Occipital lobe (tissue), 3 donors: ENCODE measurements at places on chromosomes 2 and 18. TPM values are rescaled to one million over a fixed set of nuclear protein-coding genes. Genes with fewer than 3 reads are reported as not detected.

IL1R2 gene
- total RNA-seq, result not detected

DNA sequence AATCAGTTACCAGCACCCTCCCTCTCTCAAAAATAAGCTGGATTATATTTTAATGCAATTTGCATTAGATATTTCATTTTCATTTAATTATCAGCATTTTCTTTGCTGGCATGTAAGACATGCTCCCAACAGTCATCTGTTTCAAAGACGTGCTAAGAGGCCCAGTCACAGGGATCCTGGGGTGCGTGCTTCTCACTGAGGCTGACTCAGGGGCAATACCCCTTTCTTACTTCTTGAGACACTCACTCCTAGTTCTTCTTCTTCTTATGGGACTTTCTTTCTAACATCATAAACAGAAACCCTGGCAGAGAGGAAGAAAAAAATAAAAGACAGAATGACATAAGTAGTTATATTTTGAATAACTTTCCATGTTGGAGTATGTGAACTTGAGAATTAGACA lies 372.1 kb upstream of the MEX3C start:
- no peak for DNase-seq

CRYGD gene
- 1.7 TPM for total RNA-seq

DNA sequence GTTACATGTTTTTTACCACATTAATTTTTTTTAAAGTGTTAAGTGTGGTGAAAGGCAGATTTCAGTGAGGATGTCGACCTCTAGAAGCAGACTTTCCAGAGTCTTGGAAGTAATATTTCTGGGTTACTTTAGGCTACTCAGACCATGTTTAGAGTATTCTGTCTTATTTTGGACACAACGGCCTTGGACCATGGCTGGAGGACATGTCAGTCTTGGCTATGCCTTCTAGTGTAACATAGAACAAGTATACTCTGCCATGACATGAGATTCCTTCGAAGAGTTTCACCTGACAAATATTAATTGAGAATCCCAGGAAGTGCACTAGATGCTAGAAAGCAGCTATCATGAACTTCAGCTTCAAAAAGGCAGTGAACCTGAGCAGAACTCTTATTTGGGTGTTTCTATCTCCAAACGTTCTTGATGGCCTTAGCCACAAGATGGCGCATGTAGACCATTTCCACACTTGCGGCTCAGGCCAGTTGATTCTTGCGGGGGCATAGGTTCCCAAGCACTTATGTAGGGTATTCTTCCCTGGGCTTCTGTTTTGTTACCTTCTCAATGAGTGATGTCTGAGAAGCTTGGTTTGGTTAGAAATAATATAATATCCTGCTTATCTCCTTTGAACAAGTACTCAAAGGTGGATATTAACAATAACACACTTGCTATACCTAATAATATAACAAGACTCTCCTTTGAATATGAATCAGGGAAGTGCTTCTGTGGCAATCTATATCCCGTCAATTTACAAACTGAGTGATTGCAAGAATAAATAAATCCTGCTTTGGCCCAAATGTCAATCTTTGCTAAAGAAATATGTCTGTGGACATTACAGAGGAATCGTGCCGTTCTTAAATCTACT lies 62.0 kb downstream of the CACNB4 start:
- peak; percentile 33 for DNase-seq

GRCh38 chr18:61985681-61986080 lies 92.9 kb upstream of the RNF152 start:
- DNase-seq, result no peak

GRP gene
- total RNA-seq, result 9.4 TPM

MOCOS gene
- total RNA-seq, result 0.16 TPM

PDK1 gene
- 11.9 TPM for total RNA-seq

GRCh38 chr18:77341527-77342325 lies 92.1 kb downstream of the GALR1 start:
- no peak for DNase-seq

CHN1 gene
- total RNA-seq, result 44.3 TPM

GCG gene
- not detected for total RNA-seq

ST6GAL2 gene
- total RNA-seq, result 148 TPM

GRCh38 chr2:174263997-174264396 lies 15.7 kb upstream of the OLA1 start:
- no peak for DNase-seq

GRCh38 chr2:173929441-173929840 lies 35.7 kb downstream of the SP3 start:
- DNase-seq, result no peak
